Esophagus muscularis mucosa (tissue), 4 donors: ENCODE measurements at places on chromosomes 5 and 9. TPM values are rescaled to one million over a fixed set of nuclear protein-coding genes. Genes with fewer than 3 reads are reported as not detected.

NR5A1 gene
- total RNA-seq, result not detected

RNF208 gene
- 3.3 TPM for total RNA-seq

ELOVL7 gene
- 1.2 TPM for total RNA-seq

DNA sequence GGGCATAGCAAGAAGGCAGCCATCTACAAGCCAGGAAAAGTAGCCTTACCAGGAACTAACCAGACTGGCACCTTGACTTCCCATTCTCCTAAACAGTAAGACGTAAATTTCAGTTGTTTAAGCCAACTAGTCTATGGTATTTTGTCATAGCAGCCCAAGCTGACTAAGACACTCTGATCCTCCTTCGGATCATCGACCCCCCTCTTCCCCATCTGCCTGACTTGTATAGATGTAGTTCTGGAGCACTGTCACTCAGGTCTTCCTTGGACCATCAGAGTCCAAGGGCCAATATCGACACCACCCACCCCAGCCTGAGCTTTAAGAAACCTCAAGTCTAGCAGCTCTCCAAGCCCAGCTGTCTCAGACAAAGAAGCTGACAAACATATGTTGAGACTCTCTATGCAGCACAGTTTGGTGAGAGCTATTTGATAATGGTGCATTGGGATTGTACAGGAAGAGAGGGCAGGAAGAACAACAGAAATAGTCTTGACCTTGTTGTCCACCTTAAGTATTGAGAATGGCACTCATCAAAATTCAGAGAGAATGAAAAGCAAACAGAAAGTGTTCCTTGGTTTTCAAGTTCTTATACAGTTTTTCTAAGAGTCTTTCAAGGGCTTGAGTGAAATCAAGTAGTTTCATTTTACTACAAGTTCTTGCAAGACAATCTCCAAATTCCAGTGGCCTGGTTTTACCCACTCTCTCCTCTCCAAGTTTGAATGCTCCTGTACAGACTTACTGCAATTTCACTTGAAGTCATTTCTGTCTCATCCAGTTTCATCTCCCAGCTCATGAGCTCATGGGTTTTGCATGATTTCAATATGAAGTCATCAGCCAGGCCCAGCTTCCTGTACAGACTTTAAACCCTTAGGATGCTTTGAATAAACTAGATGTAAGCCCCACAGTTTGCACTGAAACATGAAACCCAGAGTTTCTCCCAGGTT lies 122.3 kb upstream of the RAI14 start:
- H3K27ac ChIP-seq, result peak overlapping the region; percentile 39
- no peak for DNase-seq
- no peaks in the 10 kb centered on the region for H3K27me3 ChIP-seq
- H3K4me1 ChIP-seq, result peaks cover 33% of the 10 kb centered on the region
- H3K36me3 ChIP-seq, result no peaks in the 10 kb centered on the region

- DNase-seq, result no peak
- H3K27me3 ChIP-seq, result no peaks in the 10 kb centered on the region
- H3K4me1 ChIP-seq, result peaks cover 8% of the 10 kb centered on the region
- H3K27ac ChIP-seq, result no peak overlapping the region
- H3K4me3 ChIP-seq, result no peak overlapping the region
These were observed 5.7 kb downstream of the PDE6A start for GRCh38 chr5:149938791-149939358.

- no peak overlapping the region for H3K27ac ChIP-seq
- no peaks in the 10 kb centered on the region for H3K27me3 ChIP-seq
- DNase-seq, result peak; percentile 89
- no peak overlapping the region for H3K4me3 ChIP-seq
These were observed 87.7 kb upstream of the CKMT2 start for GRCh38 chr5:81145329-81145935.

GRCh38 chr5:6763191-6763590 lies 50.0 kb downstream of the TENT4A start:
- no peak overlapping the region for H3K27ac ChIP-seq
- H3K27me3 ChIP-seq, result no peaks in the 10 kb centered on the region
- DNase-seq, result no peak
- H3K4me3 ChIP-seq, result no peak overlapping the region
- H3K4me1 ChIP-seq, result peaks cover 18% of the 10 kb centered on the region

DNA sequence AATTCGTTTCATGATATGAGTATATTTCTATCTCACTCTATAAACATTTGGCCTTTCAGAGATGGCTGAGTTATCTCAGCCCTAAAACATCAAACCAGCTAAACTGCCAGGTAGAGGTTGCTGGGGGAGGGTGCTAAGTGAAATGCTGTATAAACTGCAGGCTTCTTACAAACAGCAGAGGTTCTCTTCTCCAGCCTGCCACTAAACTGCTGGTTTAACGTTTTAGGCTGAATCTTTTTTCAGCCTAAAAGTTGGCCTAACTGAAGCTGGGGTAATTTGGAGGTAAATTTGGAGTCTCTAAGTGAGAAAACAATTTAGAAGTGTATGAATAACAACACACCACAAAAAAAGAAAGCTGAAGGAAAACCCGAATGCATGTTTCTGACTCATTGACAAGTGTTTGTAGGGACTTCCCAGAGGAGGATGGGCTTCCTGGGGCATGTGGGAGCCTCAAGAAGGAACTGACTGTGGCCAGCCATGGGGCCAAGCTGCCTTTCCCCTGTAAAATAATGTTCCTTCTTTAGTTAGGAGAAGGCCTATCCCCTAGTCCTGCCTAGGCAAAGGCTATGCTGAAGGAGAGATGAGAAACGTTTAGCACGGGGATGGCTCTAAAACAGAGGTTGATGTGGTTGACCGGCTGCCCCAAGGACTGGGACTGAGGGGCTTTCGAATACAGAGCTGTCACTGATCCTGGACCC lies 44.3 kb downstream of the SLC28A3 start:
- peaks cover 7% of the 10 kb centered on the region for H3K4me1 ChIP-seq
- no peak overlapping the region for H3K27ac ChIP-seq

DNA sequence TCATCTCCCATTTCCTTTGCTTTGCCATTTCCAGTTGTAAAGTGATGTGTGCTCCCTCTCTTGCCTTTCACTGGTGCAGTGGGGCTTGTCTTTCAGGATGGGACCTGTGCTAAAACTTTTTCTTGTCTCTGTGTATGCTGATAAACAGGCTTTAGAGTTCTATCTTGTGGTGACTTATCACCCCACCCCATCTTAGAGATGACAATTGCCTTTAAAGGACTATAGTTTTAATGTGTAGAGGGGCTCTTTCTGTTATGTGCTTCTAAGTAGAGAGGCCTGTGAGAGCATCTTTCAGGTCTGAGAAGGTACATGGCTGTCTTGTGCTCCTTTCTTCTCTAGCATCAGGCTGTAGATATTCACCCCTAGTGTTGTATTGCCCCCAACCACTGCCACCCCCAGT lies 21.9 kb downstream of the MAN2A1 start:
- H3K27me3 ChIP-seq, result no peaks in the 10 kb centered on the region
- no peaks in the 10 kb centered on the region for H3K4me1 ChIP-seq
- no peak for DNase-seq
